ENCODE measurements at places on chromosomes 3 and 15.

GRCh38 chr15:41340189-41340695, 7.6 kb downstream of the NUSAP1 start:
- no peak for DNase-seq

DNA sequence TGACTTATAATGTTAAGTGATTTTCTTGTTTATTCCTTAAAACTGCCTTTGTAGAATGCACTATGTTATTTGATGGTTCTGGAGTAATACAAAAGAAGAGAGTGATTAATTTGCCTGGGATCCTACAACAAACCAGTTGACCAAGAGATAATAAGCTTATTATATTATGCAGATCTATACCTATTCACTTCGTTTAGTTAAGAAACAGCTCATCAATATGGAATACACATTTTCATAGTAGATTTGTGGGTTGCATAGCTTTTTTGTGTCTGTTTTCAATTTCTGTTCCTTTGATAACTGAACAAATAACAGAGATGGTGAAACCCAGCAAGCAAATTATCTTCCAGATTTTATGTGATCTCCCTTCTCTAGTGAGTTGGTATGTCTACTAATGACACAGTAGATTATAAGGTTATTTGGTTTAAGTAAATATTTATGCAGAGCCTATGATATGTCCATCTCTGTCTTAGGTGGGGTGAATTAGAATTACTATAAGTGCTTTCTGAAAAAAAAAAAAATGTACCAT, 443.3 kb upstream of the TPRG1 start:
- DNase-seq, result no peak

DNA sequence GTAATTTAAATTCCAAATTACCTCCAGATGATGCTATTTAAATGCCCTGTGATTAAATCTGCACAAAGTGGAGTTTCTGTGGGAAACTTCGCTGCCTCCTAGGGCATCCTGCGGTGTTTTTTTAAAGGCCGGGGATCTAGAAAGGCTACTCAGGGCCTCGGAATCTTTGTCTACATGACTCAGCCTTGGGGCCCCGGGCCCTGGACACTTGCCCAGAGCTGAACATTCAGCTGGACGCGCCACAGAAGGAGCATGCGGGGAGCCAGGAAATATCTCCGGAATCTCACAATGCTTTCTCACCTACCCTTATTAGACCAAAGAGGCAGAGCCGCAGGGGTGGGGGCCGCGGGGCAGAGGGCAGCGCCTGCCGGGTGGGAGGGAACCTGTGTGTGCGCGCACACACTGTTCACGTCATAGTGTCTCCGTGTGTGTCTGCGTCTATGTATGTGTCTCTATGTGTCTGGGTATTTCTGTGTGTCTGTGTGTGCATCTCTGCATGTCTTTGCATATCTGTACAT, 145.5 kb upstream of the TPM1 start:
- no peak for DNase-seq

DNA sequence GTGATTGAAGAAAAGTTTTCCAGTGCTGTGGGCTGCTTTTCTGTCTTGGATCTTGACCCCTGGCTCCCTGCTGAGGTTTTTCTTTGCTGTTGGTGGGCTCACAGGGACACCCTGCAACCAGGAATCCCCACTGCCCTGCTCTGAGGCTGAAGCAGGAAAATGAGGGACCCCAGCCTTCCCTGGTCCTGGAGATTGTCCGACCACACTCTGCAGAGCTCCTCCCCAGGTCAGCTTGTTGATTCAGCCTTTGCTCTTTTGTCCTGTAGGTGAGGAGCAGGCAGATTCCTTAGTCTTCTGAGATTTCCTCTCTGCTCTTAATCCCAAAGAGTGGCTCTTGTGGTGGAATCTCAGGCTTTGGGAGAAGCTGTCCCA, 194.5 kb downstream of the RPLP1 start:
- DNase-seq, result no peak

DNA sequence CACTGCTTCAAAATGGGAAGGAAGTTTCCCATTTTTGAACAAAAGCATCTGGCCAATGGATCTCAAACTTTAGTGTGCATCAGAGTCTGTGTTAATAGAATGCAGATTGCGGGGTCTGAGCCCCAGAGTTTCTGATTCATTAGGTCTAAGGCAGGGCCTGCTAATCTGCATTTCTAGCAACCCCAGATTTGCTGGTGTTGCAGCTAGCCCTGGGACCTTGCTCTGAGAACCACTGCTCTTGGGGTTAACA, 30.7 kb upstream of the USP3 start:
- DNase-seq, result no peak

DNA sequence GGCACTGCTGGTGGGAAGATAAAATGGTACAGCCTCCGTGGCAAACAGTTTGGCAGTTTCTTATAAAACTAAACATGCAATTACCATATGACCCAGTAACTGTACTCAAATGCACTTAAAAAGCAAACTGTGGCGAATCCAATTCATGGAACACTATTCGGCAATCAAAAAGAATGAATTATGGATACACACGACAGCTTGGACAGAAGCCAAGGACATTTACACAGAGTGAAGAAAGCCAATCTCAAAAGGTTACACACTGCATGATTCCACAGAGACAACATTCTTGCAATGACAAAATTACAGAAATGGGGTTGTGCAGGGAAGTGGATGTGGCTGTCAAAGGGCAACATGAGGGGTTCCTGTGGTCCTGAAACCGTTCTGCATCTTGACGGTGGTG, 122.1 kb upstream of the IQSEC1 start:
- DNase-seq, result no peak

DNA sequence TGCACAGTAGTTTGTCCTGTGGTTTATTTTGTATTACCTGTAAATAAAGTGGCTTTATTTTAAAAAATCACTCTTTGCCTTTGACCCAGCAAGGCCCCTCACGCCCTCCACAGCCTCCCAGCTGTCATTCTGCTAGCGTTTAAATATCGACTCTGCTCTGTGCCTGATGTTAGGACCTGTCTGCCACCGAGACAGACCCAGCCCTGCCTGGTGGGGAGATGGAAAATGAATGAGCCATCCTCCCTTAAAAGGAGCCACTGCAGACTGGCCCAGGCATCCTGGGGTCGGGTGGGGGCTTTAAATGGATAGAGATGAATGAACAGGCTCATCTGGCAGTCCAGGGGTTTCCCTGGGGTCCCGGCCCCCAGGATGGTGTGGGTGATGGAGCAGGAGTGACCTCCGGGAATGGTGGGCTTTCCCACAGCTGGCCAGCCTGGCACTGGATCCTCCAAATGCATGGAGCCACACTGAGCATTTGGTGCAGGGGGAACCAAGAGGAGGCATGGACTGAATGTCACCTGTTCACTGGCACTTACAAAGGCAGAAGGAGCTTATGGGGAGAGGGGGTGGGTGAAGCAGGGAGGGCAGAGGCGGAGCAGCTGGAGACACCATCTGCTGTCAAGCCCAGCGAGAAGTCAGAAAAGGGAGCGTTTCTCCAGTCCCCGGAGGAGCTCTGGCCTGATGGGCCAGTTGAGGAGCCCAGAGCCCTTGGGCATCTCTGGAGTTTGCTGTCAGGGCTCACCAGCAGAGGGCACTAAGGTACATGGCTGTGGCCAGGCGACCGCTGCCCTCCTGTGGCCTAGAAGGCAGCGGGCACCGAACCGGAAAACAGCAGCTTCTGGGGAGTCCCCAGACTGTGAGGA, 11.9 kb downstream of the GRM2 start:
- DNase-seq, result no peak

DNA sequence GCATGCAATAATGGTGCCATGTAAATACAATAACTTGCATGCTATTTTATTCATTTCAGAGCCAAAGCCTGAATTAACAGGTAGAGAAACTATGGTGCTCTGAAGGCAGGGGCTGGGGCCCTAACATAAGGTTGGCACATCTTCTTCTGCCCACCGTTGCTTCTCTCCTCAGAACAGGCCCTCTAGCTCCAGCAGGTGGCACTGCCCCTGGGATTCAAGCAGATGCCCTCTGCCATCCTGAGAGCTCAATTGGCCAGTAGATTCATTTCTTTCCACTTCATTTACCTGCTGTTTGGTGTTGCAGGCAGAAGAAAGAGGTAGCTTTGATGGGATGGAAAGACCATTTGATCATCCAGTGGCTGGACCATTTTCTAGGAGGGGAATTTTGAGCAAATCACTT, 130.5 kb downstream of the FOXB1 start:
- DNase-seq, result no peak

DNA sequence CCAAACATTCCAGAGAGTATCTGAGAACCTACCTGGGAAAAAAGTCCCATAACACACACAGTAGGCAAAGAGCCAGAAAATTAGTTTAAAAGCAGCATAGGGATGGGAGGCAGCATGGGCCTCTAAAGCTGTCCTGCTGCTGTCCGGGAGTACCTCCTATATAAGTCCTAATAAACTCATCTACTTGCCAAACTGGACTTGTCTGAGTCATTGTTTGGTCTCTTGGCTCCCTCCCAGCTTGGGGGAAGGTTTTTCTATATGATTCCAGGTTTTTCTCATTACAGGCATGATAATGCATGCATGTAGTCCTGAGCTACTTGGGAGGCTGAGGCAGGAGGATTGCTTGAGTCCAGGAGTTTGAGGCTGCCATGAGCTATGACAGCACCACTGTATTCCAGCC, 17.5 kb upstream of the HACD2 start:
- no peak for DNase-seq

DNA sequence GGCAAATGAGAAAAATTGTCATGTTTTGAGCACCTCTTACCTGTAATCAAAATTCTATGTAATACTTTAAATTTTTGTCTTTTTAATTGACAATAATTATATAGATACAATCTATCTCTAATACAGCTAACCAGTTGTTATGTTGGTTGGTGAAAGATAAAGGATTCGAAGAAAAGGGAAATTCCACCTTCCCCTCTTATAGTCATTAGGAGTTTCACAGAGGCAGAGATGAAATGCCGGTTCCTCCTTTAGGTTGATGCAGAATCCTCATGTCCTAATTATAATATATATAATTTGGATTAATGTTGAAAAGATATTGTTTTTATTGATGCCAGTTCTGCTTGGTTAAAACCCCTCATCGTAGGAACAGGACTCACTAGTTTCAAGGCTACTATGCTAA, 67.1 kb downstream of the LRCH3 start:
- no peak for DNase-seq

DNA sequence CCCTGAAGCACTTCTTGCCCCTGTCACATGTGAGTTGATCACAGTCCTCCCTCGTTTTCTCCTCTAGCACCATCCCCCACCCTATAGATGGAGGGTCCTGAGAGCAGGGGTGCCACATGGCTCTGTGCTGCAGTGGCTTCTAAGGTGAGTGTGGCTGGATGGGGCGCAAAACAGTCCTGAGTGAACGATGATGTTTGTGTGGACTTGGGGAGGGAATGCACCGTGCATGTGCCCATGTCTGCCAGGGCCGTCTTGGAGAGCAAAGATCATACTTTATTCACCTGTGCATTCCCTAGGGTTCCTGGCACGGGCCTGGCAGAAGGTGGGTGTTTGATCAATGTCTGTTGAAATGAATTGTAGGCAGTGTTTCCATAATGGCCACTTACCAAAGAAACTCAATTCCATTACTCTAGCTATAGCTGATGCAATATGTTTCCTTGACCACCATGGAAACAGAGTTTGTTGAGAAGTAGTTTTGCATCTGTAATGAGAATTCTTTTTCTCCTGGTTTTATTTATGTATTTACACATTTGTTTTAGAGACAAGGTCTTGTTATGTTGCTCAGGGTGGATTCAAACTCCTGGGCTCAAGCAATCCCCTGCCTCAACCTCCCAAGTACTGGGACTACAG, 58.0 kb downstream of the ABTB1 start:
- DNase-seq, result no peak

DNA sequence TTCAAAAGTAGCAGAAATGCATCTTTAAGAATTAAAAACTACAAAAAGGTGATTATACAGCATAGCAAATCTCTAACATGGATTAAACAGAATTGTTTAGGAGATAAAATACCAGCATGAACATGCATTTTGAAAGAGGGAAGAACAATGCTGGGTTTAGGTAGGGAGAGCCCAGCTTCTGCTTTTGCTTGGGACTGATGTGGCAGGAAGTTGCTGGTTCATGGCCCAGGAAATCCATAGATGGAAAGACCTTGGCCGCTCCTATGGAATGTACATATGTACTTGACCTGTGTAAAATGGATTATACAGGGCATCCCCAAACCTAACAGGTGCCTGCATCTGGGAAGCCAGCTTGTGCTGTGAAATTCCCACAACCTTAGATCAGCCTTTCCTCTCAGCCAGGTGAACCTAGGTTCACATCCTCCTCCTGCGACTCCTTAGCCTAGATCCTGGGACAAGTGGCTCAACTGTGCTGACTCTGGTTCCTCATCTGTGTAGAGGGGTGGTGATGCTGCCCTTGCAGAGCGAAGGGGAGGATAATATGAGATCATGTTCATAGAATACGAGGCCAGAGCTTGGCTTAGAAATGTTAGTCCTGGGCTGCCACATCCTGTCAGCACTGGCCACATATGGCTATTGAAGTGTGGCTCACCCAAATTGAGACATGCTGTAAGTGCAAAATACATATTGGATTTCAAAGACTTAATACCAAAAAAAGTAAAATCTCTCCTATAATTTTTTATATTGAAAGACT, 47.0 kb upstream of the PLXNA1 start:
- no peak for DNase-seq

DNA sequence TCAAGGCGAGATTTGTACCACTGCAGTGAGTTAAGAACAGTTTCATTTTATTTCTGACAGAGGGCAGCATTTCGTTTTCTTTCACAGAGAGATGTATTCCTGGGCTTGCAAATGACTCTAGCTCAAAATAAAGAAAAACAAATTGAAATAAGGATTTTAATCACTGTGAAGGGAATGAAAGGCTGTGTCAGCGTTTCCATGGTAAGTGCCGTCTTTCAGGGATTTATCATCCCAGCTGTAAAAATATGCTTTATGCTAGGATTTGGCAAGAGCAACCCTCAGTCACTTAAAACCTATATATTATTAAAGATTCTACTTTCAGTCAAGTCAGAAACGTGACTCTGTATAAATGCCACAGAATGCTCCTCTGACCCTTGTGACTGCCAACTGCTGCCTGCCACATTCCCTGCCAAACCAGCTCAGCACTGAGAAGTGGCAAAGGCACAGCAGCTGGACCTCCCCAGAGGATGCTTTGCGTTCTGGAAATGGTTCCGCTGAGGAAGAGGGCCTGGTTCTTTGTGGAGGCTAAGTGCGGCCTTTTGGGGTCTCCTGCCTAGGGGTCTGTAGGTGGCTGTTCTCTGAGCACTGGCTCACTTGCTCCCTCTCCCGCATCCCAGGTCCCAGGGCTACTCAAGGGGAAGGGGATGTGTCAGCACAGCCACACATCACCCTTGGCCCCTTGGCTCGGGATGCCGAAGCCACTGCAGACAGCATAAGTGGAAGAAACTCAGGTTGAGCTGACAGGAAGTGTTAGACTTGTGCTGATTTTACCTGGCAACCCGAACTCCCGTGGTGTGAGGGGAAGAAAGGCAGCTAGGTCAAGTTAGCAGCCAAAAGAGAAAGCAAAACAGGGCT, 56.6 kb upstream of the POMGNT2 start:
- DNase-seq, result peak; percentile 54

GRCh38 chr15:57957113-57957512, 108.4 kb downstream of the ALDH1A2 start:
- DNase-seq, result no peak

- no peak for DNase-seq
Observed at GRCh38 chr3:100546020-100546744, 53.8 kb downstream of the TMEM45A start.

- DNase-seq, result no peak
Observed at GRCh38 chr3:38313695-38314094, 31.6 kb downstream of the SLC22A14 start.
